ENCODE measurements at places on chromosomes 7 and 10.

DNA sequence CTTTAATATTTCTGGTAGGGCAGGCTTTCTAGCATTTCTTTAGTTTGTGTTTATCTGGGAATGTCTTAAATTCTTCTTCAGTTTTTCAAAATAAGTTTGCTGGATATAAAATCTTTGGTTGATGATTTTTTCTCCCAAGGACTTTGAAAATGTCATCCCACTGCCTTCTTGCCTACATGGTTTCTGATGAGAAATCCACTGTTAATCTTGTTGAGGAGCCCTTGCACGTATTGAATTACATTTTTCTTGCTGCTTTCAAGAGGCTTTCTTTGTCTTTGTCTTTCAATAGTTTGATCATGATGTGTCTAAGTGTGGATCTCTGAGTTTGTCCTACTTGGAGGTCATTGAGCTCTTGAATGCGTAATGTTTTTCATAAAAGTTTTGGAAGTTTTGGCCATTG lies 66.0 kb downstream of the CASD1 start:
- no peak for DNase-seq

DNA sequence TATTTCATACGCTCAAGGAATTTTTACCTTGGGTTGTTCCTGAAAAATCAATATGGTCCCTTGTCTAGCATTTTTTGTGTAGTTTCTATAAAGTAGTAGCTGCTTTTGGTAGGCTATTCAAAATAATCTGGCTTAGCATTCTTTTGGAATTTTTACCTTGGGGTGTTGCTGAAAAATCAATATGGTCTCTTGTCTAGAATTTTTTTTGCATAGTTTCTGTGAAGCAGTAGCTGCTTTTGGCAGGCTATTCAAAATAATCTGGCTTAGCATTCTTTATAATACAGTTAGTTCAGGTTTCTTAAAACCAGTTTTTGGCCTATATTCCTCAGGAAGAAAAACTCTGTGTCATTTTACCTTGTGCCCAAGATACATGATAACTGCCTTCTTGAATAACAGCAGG lies 301.9 kb downstream of the SUGCT start:
- DNase-seq = peak; percentile 23

DNA sequence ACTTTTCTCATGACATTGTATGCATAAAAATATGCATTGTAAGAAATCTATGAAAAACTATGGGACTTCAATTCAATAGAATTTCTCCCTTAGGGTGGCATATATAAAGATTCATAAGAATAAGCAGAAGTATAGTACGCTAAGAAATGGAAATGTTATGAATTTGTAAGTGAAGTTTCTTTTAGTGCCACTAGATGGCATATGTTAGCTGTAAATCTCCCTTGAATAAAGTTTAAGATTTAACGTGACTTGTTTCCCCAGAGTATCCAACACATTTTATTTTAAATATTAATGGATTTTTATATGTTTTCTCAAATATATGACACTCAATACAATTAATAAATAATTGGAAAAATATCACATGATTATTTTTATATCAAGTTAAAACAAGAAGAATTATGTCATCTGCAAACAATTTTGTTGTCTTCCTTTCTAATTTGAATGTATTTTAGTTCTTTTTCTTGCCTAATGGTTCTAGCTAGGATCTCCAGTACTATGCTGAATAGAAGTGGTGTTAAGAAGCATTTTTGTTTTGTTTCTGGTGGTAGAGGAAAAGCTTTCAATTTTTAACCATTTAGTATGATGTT lies 287.2 kb downstream of the HGF start:
- peak; percentile 49 for DNase-seq

DNA sequence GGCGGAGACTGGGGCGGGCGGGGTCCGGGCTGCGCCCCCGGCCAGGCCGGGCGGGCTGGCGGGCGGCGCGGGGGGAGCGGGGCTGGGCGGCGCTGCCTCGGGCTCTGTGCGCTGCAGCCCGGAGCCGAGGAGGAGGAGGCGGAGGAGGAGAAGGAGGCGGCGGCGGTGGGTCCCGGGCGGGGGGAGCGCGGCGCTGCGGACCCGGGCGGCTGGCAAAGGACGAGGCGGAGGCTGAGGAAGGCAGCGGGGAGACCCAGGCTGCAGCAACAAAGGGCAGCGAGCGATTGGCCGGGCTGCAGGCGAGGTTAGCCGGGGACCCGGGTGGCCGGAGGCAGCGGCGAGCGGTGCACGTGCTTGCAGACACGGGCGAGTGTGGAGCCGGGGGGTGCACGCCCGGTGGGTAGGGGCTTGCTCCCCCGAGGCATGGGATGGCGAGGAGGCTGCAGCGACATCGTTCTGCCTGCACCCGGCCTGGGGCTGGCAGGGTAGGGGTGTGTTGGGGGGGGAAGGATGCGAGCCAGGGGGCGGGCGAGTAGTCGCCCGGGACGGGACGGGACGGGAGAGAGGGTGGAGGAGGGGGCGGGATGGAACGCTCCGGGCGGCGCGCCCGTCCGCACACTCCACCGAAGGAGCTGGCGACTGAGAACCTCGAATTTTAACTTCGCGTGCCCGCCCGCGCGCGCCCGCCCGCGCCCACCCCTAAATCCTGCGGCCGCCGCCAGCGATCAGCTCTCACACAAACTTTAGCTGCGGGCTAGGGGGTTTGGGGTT lies 844 bp upstream of the KAT6B start:
- peak; percentile 64 for DNase-seq

GRCh38 chr10:44380829-44381600 lies 3.9 kb downstream of the CXCL12 start:
- DNase-seq = no peak

DNA sequence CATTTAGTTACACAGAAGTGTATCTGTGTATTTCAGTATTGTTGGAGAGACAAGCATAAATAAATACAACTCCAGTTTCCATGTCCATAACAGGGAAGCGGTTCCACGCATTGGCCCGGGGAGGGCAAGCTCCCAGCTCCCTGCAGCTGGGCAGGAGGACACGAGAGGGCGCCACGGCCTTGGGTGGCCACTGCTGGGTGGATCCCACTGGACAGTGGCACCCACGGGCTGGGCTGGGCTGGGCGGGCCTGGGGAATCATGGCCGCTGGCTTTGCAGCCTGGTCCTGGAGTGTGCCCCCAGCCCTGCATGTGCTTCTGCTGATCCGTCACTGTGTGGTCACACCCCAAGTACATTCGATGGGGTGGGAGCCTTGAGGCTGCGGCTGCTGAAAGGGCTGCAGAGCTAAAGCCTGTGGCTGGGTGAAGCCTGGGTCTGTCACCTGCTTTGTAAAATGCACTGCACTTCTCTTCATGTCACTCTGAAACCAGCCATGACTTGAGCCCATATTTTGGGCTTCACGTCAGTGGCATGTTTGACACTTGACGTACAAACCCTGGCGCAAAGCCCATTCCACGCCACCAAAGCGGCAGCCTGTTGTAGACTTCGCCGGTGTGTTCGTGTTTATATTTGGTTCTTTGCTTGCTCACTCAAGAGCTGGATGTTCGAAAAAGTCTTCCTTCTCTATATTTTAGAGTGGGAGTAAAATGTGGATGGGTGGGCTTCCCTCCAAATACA lies 27.5 kb downstream of the LRRC27 start:
- no peak for DNase-seq

DNA sequence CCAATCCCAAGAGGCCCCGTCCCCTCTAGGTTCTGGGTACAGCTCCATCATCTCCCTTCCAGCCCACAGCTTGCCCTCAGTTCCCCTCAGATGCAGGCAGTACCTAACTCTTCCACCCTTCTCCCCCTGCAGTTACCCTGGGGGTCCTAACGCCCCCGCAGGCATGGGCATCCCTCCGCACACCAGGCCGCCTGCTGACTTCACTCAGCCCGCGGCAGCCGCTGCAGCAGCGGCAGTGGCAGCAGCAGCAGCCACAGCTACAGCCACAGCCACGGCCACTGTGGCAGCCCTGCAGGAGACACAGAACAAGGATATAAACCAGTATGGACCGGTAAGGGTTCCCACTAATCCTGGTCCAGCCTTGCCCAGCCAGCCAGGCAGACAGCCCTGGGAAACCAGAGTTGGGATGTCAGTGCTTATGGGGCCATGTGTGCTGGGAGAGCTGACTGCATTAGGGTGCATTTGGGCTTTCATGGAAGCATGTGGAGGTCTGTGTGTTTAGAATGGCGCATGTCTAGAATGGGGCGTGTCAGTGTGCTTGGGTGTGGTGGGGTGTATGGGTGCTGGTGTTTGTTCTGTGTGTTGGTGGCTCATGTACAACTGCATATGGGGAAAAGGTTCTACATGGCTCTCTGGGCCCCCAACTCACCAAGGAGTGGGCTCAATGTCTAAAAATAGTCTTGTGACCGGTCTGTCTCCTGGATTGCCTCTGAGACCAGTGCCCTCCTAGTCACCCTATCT lies 55.1 kb upstream of the PPIF start:
- DNase-seq = no peak

DNA sequence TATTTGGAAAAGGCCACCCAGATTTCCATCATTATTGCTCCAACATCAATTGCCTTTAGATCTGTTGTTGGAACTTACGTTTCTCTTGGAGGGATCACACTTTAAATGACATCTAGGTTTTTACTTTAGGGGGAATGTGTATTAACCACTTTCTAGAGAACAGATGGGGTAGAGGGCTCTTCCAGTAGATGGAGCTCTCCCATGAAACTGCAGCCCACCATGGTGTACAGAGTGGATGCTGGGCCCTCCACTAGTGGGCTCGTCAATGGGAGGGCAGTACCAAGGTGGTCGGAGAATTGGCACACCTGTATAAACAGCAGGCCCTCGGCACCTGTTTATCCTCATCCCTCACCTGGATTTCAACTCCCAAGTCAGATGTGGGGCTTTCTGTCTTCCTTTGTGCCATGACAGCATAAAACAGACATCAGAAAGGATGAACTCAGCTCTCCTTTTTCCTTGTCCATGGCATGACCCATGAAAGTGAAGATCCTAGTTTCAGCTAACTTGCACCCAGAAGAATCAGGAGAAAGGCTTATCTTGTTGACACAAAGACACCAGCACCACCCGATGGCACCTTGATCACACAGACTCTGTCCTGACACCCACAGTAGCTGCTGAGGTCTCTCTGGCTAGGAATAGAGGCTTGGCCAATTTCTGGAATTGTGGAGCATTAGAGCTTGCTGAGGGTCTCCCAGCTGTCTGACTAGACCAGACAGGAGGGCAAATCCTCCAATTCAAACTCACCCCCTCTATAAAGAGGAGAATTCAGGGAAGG lies 150.5 kb downstream of the CYP26A1 start:
- DNase-seq = peak; percentile 42

- DNase-seq = peak; percentile 40
These were observed 578 bp downstream of the CACUL1 start for GRCh38 chr10:118754229-118754555.

GRCh38 chr7:70489813-70490212 lies 642.1 kb upstream of the GALNT17 start:
- no peak for DNase-seq

GRCh38 chr7:7315851-7316250 lies 133.5 kb downstream of the C1GALT1 start:
- DNase-seq = no peak

- no peak for DNase-seq
These were observed 608.9 kb downstream of the CNTNAP2 start for GRCh38 chr7:146725520-146725919.

DNA sequence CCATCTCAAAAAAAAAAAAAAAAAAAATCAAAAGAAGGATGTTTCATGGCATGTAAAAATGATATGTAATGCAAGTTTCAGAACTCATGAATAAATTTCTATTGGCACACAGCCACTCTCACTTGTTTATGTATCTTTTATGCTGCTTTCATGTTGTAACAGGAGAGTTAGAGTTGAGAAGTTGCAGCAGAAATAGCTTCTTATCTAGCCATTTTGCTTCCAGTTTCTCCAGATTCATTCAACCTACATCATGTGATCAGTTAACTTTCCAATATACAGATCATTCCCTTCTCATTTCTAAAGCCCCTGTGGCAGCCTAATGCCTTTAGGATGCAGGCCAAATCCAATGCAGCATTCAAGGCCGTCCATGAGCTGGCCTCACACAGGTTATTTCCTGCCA lies 30.4 kb downstream of the ZNF786 start:
- no peak for DNase-seq

DNA sequence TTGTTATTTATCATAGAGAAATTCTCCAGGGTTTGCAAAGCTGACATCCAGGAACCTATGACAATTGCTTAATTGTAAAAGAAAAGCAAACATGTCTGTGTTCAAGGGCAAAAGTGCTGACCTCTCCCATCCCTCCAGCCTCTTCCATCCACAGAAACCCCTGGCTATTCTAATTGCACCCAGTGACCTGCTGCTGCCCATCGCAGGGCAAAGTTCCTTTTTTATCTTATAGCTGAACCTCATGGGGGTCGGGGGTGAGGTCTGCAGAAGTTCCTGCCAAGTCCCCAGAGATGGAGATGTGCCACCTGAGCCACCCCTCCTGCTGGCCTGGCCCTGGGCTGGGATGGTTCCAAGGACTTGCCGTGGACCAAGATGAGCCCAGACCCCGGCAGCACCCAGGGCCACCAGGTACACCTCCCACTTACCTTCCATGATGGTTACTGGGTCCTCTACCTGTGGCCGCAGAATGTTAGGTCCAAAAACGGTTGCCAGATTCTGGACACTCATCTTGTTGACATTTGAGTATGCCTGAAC lies 146.5 kb downstream of the MAPK8 start:
- no peak for DNase-seq

DNA sequence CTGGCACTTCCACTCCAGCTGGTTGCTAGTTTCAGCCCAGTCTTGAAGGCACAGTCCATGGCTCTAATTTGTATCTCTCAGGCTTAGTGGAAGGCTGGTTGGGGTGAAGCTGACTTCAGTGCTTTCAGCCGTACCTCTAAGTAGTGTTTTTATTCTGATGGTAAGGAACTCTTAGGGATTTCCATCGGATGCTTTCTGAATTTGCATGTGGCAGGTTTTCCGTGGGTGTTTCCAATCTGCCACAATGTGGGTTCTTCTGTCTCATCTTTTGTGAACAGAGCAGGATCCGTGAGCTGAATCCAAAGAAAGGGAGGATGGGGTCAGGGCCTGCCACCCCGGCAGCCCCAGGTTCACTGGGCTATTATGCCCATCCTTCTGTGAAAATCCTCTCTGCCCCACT lies 607.9 kb upstream of the MKI67 start:
- DNase-seq = no peak

- peak; percentile 32 for DNase-seq
These were observed 54.0 kb upstream of the SLC26A5 start for GRCh38 chr7:103499976-103500375.

- no peak for DNase-seq
These were observed 92.1 kb downstream of the SRI start for GRCh38 chr7:88127637-88128290.

DNA sequence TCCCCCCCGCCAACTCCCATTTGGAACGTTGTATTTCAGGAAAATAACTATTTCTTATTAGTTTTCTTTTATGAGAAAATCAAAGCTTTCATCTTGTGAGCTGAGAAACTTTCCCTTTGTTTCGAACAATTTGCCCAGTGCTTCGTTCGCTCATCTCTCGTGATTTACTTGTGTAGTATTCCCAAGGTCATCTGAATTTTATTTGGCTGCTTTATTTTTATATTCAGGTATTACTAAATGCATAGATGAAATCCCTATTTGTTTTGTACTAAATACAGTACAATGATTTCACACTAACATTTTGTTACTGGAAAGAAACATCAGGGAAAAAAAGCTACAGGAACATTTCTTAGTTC lies 12.0 kb upstream of the EBLN1 start:
- DNase-seq = no peak

- DNase-seq = no peak
These were observed 31.7 kb upstream of the SEMA3C start for GRCh38 chr7:80950550-80950967.

Measured in EH (cell line).